ENCODE measurements at places on chromosomes 1 and 21.

DNA sequence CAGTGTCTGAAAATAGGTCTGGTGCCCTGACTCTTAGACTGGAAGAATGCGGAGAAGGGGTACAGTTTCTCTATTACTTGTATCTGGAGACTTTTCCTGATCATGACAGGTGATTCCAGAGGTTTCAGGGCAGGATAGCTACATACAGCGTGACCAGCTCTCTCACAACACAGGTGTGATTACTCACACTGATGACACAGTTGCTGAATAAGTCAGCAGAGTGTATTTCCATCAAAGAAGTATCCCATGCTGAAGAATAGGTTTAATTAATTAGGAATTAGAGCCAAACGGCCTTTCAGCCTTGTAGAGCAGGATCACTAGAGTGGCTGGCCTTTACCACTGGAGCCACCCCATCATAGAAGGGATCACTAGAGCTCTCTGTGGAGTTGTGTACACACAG, 298.6 kb downstream of the LMX1A start:
- DNase-seq: no peak

DNA sequence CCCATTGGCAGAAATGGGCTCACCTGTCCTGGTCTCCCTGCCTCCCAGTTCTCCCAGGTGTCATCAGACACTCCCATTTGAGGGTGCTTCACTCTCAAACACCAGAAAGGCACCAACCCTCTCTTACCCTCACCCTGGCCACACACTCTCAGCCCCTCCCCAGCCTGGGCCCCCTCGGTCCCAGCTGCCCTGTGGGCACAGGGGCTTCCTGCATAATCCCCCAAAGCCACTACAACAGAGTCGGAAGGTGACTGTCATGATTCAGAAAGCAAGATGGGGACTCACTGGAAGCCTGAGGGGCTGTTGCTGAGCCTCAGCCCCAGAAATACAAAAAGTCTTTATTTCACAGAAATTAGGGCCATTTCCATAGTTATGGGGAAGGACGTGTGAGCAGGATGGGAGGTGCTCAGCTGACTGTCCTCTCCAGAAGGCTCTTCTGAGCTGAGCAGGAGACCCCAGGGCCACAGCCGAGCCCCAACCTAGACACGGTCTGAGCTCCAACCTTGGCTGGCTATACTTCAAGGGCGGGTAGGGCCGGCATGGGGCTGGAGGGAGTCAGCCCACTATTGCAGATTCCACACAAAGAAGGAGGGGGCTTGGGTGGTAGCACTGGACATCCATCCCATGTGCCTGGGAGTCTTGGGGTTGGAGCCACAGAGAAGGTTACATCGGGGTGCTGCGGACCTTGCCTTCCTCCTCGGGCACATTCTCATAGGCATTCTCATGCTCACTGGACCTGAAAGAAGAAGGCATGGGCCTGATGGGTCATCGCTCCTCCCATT, 6.3 kb downstream of the PDZK1IP1 start:
- no peak for DNase-seq

- no peak for DNase-seq
These were observed 61.2 kb upstream of the MAP10 start for GRCh38 chr1:232743999-232744398.

DNA sequence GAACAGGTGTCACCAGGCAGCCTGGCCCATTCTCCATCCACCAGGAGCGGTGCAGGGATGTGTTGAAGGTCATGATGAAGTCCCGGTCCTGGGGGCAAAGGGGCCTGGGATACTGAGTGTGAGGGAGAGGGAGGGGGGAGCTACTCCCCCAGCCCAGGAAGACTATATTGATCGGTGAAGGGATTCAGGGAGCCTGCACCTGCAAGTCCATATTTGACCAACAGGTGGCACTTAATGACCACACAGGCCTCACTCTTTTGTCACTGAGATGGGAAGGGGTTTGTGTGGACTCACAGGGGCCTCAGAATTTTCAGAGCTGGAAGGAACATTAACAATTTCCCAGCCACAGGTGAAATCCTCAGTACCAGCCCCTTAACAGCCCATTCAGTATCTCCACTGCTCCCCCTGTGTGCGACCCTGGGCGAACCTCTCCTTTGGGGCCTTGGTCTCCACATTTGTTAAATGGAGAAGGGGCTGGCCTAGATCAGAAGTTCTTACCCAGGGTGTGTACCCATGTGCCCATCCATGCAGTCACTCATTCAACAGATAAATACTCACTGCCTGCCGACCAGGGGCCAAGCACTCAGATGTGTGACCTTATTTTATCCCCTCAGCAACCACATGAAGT, 55.6 kb downstream of the NKAIN1 start:
- DNase-seq: peak; percentile 52
